ENCODE measurements at places on chromosomes 6 and 20.

DNA sequence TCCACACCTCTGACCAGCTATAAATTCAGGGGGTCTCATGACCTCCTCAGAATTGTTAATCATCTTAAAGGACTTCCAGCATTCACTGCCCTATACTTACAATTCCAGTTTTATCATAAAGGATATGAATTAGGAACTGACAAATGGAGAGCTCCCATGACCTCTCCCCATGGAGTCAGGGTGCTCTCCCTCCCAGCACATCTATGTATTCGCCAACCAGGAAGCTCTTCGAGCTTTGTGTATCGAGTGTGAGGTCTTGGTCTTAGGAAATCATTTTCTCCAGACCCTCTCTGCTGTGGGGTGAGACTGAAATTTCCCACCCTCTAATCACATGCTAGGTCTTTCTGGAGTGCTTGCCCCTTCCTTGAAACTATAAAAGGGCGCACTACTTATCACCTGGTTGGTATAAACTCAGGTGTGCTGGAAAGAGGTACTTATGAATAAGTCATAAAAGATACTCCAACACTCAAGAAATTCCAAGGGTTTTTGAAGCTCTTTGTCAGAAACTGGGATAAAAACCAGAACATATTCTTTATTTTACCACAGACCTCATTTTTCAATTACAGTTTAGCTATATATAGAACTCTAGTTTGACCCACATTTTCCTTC, 238.4 kb upstream of the OPRM1 start:
- no peak for DNase-seq

- peak; percentile 89 for DNase-seq
Observed at GRCh38 chr20:32737371-32738223, 5.7 kb downstream of the COMMD7 start.

- peak; percentile 61 for DNase-seq
Observed at GRCh38 chr20:36199345-36200257, 36.7 kb upstream of the AAR2 start.

- peak; percentile 21 for DNase-seq
Observed at GRCh38 chr6:21591446-21591845, 2.1 kb upstream of the SOX4 start.

DNA sequence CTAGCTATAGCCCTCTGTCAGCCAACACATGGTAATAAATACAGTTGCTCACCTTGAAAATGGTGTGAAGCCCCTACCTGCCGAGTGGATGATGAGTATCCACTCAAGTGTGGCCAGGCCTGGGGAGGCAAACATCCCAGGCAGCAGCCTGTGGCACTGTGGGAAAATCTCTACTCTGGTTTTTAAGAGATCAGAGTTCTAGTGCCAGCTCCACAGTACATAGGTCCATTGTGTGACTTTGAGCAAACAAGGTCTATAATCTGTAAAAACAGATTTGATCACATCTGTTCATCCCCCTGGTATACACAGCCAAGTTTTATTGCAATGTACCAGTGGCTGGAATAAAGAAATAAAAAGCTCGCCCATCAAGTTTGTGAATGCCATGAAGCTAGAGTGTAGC, 82.7 kb upstream of the ARMC2 start:
- no peak for DNase-seq

GRCh38 chr6:52746213-52746612, 17.1 kb downstream of the GSTA2 start:
- DNase-seq, result no peak

GRCh38 chr6:2940851-2941250, 30.5 kb downstream of the SERPINB6 start:
- DNase-seq, result no peak

DNA sequence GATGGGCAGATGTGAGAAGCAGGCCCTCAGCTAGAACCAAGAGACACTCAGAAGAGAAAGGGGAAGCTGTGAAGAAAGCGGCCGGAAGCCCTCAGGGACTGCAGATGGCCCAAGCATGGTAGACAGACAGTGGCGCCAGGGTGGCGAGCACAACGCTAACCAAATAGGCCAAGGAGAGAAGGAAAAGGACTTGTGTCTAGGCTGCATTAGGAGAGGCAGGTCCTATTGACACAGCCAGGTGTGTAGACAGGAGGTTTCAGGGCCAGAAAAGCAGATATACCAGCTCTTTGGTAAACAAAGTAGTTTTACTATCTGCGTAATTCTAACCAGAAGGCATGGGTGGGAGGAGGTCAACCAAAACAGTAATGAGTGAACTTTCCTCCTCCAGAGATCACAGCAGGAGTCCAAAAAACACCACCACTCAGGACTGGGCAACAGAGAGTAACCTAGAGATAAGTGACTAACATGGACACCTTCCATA, 15.8 kb upstream of the MAP7 start:
- DNase-seq, result no peak

DNA sequence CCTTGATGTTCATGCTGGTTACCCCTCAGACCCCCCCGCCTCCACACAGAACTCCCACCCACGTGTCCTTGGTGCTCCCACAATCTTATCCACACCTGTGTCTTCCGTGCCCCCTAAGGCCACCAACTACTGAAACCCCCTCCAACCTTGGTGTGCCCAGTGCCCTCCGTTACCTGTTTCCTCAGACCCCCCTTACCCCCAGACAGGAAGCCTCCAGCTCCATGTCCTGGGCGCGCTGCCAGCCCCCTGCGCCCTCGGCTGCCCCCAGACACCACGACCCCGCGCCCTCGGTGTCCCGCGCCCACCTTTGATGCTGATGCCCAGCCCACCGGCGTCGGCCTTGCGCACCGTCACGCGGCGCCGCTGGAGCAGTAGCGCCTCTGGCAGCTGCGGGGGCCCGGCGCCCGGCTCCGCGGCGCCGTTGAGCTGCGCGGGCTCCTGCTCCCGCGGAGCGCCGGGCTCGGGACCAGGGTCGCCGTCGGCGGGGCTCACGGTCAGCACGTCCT, 504 bp downstream of the SNTA1 start:
- DNase-seq, result peak; percentile 10

DNA sequence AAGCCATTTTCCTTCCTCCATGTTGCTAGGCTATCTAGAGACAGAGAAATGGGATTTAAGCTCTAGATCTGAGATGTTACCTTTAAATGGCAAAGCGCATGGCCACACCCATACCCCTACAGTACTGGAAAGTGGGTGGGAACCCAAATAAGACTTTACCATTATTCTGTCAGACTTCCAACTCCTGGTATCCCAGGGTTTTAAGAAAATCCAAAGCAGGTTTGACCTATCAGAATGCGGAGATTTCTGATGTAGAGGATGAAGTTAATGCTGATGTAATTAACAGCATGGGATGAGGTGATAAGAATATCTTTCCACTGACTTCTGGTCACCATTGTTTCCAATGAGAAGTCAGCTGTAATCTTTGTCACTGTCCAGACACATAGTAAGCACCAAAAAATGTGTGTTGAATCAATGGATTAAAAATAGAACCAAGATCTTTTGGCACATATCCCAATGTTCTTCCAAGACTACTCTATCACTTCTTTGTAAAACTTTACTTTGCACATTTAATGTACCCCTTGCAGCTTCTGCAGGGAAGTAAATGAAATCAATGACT, 140.8 kb upstream of the INSM1 start:
- DNase-seq, result no peak

GRCh38 chr6:15023448-15023847, 222.4 kb upstream of the JARID2 start:
- DNase-seq, result no peak

GRCh38 chr6:36757206-36757605, 59.6 kb downstream of the RAB44 start:
- no peak for DNase-seq

- DNase-seq, result peak; percentile 77
Observed at GRCh38 chr6:37029249-37029971, 24.0 kb downstream of the FGD2 start.

GRCh38 chr6:14023855-14024254, 93.7 kb upstream of the CD83 start:
- DNase-seq, result no peak

GRCh38 chr20:2114990-2115681, 13.5 kb downstream of the STK35 start:
- DNase-seq, result no peak

DNA sequence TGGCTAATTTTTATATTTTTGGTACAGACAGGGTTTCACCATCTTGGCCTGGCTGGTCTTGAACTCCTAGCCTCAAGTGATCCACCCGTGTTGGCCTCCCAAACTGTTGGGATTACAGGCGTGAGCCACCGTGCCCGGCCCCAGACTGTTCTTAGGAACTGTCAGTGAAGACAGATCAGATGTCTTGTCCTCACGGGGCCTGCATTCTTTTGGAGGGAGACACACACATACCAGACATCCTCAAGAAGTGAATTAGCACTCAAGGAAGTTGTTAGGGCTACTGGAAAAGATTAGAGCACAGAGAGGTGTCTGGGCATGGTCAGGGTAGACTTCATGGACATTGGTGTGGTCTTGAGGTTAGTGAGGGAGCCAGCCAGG, 10.3 kb upstream of the LPIN3 start:
- DNase-seq, result peak; percentile 77

DNA sequence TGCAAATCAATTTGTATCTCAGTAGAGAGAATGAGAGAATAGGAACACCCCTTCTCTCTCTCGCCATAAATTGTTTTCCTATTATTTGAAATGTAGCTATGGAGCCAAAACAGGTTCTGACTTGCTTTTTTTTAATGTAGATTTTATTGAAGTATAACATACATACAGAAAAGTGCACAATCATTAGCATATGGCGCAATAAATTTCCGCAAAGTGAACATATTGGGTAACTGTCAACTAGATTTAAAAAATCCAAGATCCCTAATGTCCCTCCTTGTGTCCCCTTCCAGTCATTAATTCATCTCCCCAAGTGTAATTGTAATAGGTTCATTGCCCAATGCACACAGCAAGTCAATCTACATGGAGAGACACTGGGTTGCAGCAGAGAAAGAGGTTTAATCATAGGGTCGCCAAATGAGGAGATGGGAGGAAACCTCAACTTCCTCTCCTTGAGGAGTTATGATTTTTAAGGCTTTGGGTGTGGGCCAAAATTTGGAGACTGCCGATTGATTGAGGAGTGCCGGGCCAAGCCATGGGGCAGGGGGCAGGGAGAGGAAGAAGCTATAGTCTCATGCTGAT, 43.3 kb upstream of the TGM3 start:
- no peak for DNase-seq

GRCh38 chr20:8766868-8767390, 302.0 kb upstream of the PLCB4 start:
- no peak for DNase-seq

DNA sequence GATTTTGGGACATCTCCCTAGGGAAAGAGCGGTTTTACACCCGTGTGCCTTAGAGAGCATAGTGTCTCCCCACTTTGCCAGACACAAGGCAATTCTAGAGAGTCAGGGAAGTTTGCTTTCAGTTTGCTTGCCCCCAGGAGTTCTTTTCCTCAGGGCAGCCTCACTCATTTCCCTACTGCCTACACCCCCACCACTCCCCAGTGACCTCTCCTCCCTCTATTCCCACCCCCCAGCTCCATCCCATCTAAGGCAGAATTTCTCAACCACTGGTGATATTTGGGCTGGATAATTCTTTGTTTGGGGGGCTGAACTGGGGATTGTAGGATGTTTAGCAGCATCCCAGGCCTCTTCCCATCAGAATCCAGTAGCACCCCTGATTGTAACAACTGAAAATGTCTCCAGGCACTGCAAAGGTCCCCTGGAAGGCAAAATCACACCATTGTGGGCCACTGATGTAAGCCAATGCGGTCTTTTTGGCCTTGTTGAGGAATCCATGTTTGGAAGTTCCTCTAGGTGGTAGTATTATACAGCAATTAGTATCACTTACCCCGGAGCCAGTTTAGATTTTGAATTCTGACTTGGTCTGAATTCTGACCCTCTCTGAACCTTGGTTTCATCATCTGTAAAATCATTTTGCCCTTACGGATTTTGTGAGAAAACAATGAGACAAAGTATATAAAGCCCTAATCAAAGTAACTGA, 1.3 kb downstream of the EPPIN start:
- DNase-seq, result peak; percentile 17

DNA sequence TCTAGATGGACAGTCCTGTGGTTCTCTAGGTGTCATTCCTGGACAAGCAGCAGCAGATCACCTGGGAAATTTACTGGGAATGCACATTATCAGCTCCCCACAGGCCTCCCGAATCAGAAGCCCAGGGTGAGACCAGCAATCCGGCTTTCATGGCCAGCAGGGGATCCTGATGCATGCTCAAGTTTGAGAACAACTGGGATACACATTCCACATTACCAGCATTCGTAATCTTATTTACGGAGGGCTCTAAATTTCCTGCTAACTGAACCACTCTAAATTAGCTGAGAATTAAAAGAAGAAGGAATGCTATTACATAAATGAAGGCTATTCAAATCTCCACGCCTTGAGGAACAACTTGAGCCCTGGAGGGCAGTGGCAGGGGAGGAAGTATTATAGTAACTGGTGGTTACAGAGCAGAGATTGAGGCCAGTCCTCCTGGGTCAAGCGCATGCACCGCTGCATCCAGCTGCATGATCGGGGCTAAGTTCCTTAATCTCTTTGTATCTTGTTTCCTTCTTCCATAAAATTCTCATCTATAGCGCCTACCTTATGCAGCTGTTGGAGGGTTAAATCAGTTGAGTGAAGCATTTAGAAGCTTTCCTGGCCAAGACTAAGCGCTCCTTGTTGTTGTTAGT, 403.7 kb downstream of the CDH26 start:
- no peak for DNase-seq

DNA sequence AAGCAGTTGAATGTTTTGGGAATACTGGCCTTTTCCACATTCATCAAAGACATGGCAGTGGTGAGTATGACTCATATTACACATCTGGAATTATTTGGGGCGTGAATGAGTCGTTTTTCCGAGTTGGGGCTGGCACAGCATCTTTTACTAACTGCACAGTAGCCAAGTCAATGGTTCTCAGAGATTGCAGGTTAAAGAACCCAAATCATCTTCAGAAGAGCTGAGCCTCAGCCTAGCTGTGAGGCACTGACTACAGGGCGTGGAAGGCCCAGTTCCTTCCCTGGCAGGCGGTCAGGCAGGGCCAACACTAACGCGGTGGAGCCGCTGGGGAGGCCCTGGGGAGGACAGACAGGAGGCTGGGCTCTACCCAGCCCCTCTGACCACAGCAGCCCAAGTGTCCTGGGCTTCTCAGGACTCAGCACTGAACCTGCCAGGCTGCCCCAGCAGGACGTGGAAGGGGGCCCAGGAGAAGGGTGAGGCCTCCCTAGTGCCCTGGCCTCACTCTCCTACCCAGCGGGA, 20.1 kb upstream of the HELZ2 start:
- DNase-seq, result peak; percentile 63

DNA sequence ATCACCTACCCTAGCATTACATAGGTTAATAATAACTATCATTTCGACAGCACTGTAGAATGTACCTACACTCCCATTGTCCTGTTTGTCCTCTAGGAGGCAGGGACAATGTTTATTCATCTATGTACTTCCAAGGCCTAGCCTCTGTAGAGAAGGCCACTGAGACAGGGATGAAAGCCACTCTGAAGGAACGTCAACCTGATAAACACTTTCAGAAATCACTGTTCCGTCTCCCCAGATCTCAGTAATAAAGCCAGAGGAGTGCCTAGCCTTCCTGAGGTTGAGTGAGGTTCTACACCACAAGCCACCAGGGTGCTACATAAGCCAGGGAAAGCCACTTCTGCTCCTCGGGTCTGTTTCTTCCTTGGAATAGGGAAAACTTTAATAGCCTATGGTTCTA, 44.8 kb downstream of the POPDC3 start:
- DNase-seq, result peak; percentile 32

All from fibroblast of skin of right biceps (primary cell).